ENCODE measurements at places on chromosomes 1 and 21. TPM values are rescaled to one million over a fixed set of nuclear protein-coding genes. Genes with fewer than 3 reads are reported as not detected.

GRCh38 chr1:119637710-119638109 lies 10.4 kb downstream of the ZNF697 start:
- no peaks in the 10 kb centered on the region for H3K36me3 ChIP-seq
- no peaks in the 10 kb centered on the region for H3K27me3 ChIP-seq
- no peak overlapping the region for H3K4me3 ChIP-seq
- DNase-seq = no peak
- H3K4me1 ChIP-seq = peaks cover 6% of the 10 kb centered on the region

- H3K4me1 ChIP-seq = no peaks in the 10 kb centered on the region
- no peak for DNase-seq
- H3K4me3 ChIP-seq = no peak overlapping the region
- no peak overlapping the region for H3K27ac ChIP-seq
- no peaks in the 10 kb centered on the region for H3K36me3 ChIP-seq
These were observed 429.9 kb upstream of the ZRANB2 start for GRCh38 chr1:71510725-71511124.

CRP gene
- not detected for polyA plus RNA-seq

CLEC20A gene
- not detected for polyA plus RNA-seq

GRCh38 chr21:15272171-15272570 lies 207.4 kb upstream of the NRIP1 start:
- H3K36me3 ChIP-seq = no peaks in the 10 kb centered on the region
- no peak for DNase-seq
- no peak overlapping the region for H3K27ac ChIP-seq

SLC35F3 gene
- polyA plus RNA-seq = 0.04 TPM

DNA sequence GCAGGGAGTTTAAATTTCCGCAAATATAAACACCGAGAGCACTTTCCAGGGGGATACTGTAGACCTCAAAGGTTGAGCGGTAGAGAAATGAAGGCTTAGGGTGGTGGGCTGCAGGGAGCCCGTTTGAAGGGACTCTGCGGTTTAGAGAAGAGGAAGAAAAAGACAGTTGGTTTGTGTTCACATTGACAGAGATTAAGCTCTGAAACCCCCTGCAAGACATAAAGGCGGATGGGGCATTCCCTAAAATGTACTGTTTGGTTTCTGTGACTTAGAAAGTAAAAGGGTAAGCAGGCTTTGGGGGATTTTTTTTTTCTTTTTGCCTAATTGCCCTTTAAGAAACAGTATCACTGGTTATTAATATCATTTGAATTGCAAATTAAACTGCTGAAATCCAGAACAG lies 1.3 kb downstream of the KAZN start:
- H3K27ac ChIP-seq = no peak overlapping the region
- no peaks in the 10 kb centered on the region for H3K27me3 ChIP-seq
- no peaks in the 10 kb centered on the region for H3K36me3 ChIP-seq
- no peak overlapping the region for H3K4me3 ChIP-seq
- H3K4me1 ChIP-seq = peaks cover 2% of the 10 kb centered on the region
- no peak for DNase-seq

GRCh38 chr1:66278260-66279021 lies 255.5 kb upstream of the SGIP1 start:
- no peak overlapping the region for H3K27ac ChIP-seq
- DNase-seq = no peak
- no peak overlapping the region for H3K4me3 ChIP-seq

ESPN gene
- polyA plus RNA-seq = not detected

GRCh38 chr1:205188098-205188497 lies 23.4 kb downstream of the DSTYK start:
- no peak for DNase-seq
- no peak overlapping the region for H3K27ac ChIP-seq
- peaks cover 15% of the 10 kb centered on the region for H3K4me1 ChIP-seq
- no peaks in the 10 kb centered on the region for H3K27me3 ChIP-seq
- no peak overlapping the region for H3K4me3 ChIP-seq
- H3K36me3 ChIP-seq = no peaks in the 10 kb centered on the region

Measured in ovary (tissue), 10 donors.